Stimulated activated CD4-positive, alpha-beta T cell treated with anti-CD3 and anti-CD28 coated beads, TNF-alpha, amount 100 ng/mL, for 4 hours (primary cell): ENCODE measurements at places on chromosomes 16 and 17.

DNA sequence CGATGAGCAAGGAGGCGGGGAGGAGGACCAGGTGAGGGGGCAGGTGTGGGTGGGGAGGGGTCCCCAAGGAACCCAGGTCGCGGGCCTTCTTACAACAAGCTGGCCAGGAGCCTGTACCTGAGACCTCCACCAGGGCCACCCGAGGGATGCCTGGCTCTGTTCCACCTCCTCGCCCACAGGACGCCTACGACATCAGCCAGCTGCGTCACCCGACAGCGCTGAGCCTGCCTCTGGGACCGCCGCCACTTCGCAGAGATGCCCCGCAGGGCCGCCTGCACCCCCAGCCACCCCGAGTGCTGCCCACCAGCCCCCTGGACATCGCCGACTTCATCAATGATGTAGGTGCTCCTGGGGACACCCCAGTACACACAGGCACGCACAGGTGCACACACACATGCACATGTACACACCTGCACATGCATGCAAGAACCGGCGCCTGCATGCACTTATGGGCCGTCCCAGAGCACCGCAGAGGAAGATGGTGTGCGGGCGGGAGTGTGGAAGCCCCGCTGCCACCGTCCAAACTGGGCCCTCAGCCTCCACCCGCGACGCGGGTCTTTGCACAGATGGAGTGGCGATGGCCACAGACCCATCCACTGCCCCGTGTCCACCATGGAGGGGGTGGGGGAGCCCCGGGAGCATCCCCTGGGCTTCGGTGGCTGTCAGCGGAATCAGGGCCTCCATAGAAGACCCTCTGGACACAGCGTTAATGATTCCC is 6.6 kb downstream of the SLC22A31 start:
- DNase-seq: no peak

DNA sequence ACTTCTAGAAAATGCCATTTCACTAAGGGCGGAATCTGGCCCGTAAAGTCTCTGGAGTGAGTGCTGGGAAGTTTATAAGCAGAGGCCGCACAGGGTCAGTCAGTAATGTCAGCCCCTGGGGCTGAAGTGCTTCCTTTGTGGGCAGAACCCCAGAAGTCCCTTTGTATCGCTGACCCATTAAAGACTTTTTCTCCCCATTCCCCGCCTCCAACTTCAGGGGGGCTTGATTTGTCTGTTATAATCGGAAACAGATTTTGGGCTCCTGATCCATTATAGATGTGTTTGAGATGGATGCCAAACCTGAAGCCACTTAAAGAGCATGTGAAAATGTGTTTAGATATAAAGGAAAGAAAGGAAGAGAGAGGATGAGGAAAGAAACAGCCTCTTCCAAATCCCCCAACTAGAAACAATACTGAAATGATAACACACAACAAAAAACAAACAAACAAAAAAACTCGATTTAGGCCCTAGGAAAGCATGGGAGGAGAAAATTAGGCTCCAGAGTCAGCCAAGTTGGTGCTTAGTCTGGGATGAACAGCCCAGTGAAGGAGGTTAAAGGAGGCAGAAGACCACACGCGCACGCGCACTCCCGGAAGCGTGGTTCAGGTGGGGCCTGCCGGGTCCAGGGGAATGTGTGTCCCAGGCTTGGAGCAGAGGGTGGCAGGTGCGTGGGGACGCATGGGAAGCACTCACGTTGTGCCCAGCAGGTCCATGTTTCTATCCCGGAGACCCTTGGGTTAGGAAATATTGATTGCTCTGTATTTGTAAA is 27.1 kb downstream of the MSI2 start:
- DNase-seq: no peak

- DNase-seq: no peak
These were observed 7.8 kb downstream of the ODAD4 start for GRCh38 chr17:41937970-41938954.

DNA sequence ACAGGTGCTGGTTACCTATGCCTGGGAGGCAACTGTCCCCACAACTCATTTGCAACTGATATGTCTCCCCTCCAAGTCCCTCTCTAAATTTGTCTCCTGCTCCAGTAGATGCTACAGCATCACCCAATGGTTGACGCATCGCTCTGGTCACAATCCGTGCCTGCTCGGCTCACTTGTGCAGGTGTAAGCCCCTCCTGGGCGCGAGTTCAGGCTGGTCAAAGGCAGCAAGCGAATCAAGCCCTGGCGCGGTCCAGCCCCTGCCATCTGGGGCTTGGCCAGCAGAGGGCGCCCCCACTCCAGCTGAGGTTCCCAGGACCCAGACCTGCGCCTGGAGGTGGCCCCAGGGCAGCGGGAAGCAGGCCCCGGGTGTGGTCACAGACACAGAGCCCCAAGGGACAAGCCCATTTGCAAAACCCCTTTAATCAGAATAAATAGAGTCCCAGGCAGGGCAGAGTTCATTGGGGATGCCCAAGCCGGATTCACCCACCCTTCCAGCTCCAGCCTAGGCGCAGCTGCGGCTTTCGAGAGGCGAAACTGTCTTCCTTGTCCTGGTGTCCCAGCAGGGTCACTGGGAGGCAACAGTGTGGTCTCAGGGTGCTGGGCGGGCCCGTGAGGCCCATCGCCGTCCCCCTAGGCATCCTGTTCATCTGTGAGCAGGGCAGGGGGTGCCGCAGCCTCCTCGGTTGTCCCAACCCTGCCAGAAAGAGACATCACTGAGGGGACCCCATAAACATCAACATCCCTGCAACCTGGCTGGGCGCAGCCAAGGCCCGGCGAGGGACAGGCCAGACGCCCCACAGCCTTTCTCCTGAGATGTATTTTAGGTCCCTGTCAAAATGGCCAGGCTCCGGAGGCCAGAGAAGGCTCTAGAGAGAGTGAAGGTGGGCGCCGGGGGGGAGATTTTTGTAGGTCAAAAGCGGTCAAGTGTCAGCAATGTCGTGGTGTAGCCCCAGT is 15.8 kb downstream of the TMC6 start:
- DNase-seq: peak; percentile 60

GRCh38 chr16:49821614-49822282 is 34.2 kb downstream of the ZNF423 start:
- DNase-seq: no peak

DNA sequence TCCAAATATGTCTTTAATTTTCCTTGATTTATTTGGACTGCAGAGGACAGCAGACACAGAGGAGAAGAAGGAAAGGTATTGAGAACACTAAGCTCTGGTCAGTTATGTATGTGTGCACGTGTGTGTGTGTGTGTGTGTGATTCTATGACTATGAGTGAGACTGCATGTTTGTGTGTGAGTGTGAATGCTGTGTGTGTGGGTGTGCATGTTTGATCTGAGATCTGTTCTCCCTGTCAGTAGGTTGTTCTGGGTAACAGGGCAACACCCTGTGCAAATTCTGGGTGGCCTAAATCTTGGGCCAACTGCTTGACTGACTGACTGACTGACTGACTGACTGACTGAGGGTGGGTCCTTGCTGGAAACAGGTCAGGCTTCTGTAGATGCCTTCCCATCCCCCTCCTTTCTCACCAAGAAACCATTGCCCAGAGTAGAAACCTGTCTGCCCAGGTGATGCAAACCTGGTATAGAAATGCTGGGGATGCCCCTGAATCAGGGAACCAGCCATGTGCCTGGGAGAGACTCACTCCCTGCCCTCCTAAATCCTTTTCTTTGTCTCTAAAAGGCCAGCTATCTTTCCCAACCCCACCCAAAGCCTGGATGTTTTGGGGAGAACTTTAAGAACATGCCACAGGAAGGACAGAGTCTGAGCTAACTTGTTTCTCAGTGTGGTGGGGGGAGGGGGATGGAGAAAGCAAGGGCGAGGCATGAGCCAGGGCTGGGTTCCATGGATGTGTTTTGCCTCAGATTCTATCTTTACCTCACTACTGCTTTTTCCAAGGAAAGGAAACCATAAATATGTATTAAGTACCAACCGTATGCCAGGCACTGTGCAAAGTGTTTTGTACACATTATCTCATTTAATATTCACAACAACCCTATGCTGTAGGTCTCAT is 4.5 kb upstream of the NR1D1 start:
- no peak for DNase-seq

DNA sequence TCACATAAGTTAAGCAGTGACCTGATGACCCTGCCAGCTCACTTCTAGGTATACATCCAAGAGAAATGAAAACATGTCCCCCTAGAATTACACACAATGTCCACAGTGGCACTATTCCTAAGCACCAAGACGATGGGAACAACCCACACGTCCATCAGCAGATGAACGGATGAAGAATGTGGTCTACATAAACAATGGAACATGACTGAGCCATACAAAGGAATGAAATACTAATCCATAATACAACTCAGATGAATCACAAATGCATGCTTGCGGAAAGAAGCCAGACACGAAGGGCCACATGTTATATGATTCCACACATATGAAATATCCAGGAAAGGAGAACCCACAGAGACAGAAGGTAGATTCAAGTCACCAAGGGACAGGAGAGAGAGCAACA is 17.4 kb downstream of the USP22 start:
- DNase-seq: no peak

DNA sequence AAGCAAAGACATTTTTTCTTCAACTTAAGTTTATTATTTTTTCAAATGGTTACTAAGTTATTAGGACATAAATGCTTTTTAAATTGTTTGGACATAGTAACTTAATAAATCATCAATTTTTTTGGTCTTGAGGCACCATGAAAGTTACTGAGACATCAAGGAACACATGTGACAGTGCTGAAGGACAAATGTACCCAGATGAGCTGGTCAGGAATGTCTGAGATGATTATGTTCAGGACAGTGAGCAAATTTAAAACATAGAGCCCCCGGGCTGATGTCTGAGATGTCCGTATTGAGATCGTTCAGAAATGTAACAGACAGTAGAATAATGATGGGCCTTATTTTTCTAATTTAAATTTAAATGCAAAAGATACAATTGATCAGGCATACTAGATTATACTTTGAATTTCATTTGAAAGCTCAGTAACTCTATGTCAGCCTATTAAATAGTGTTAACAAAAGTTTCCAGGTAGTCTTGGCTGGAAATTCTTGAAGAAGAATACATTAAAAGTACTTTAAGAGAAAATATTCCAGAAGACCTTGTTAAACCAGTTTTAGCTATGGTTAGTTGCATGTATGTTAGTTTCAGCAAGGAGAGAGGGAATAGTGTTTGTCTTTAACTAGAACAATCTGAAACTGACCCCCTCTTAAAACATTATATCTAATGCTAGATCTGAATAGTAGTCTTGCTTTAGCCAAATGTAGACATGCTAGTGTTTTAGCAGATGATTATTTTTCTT is 36.4 kb downstream of the SEC14L1 start:
- no peak for DNase-seq

GRCh38 chr17:5864741-5865657 is 205.2 kb upstream of the WSCD1 start:
- no peak for DNase-seq

GRCh38 chr17:6126768-6127167 is 56.6 kb downstream of the WSCD1 start:
- no peak for DNase-seq

DNA sequence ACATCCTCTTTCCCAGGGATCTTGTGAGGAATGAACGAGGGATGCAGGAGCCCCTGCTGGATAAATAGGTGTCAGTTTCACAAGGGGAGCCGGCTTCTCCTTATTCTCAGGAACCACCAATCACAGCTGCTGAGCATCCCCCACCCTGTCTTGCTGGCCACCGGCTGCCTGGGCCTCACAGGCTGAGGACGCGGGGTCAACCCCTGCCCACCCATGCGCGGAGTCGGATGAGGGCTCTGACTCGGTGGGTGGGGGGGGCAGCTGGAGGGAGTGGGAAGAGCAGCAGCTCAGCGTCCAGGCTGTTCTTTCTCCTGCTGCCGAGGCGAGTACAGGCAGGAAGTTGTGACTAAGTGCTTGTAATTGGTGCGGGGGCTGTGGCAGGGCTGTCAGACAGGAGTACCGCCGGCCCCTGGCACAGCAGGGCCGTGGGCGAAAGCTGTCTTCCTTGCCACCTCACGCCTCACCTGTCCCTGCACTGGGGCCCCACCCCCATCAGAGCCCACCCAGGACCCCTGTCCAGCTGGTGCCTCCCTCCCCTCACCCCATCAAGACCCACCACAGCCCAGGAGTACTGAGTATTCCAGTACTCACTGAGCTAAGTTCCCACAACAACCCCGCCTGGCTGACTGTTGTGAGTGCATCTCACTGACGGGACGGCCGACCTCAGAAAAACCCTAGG is 11.0 kb upstream of the DPEP1 start:
- peak; percentile 58 for DNase-seq

DNA sequence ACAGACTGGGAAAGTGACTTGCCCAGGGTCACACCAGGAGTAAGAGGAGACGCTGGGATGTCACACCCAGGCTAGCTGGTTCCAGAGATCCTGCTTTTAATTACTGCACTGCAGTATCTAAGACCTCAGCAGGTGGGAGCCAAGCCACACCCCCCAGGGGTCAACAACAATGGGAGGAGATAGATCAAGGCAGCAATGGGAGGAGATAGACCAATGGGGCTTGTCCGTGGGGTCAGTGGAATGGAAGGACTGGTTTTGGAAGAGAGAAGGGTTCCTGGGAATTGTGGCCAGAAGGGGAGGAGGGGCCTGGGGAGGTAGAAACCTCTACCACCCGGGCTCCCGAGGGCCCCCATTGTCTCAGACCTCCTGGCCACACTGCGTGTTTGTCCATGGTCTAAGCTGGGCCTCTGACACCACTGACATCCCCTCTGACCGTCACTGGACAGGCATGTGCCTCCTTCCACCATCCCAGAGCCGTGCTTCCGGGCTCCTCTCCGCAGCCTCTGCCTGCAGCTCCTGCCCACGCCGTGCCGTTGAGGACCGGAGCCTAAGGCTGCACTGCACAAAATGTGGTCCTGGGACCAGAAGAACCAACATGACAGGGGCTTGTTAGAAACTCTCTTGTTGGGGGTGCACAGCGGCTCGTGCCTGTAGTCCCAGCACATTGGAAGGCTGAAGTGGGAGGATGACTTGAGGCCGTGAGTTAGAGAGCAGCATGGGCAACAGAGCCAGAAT is 69.8 kb upstream of the RPH3AL start:
- no peak for DNase-seq

GRCh38 chr17:35345926-35346771 is 27.3 kb downstream of the SLFN11 start:
- no peak for DNase-seq

DNA sequence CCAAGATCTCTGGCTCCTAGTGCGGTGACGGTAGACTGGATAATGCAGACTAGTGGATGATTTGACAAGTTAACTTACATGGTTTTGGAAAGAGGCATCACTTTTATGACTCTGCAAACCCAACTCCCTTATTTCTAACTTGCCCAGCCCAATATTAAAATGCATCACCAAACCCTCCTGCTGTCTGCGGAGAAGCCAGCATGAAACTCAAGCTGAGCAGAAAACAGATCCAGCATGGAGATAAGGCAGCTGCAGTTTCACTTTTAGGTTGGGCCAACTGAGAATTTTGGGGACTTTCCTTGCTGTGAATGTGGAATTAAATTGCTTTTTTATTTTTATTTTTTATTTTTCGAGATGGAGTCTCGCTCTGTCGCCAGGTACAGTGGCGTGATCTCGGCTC is 27.8 kb downstream of the CDH1 start:
- DNase-seq: no peak
